Stimulated activated CD4-positive, alpha-beta T cell treated with anti-CD3 and anti-CD28 coated beads, Interleukin-1b, Interleukin-23, amount 100 ng/mL, for 1 hour (primary cell): ENCODE measurements at places on chromosomes 5 and 9.

DNA sequence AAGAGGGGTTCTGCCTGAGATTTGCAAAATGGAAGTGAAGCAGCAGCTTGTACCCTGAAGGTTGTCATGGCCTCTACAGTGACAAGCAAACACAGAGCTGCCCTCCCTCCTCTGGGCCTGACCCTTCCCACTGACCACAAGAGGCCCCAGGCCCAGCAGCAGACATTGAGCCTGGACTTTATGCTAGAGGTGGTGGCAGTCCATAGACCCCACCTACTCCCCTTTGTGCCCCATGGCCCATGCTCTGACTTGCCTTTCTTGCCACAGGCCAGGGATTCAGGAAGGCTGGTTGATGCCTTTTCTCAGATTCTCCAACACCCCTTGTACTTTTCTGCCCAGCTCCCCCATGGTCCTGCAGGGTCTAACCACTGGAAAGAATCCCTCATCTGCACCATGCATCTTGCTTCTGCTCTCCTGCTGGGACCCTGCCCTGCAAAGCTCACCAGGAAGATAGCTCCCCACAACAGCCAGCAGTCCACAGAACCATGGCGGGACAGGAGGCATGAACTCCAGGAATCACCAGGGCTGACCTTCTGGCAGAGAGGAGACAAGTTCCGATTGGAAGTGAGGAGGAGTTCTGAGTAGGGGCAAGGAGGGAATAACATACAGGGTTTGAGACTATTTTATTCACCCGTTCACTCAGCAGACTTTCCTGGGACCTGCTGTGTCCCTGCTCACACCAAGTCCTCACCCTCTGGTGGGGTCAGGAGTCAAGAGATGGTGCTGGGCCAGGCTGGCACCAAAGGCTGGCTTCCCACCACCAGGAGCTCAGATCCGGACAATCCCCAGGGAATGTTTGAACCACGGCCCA lies 263.8 kb downstream of the SYK start:
- DNase-seq = no peak

DNA sequence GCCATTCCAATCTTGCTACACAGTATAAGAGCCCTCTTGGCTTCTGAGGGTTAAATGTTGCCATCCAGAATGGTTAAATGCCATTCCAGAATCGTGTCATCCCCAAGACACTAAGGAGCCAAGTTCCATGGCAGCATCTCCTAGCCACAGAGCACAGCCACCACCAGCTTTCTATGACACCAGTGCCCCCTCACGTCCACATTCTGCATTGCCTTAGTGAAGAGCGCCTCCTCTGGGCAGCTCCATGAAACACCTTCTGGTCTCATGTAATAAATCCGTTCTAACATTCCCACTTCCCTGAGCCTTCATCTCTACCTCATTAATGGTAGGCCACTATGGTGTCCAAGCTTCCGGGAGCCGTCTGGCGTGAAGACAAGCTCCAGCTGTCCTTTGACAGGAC lies 12.4 kb downstream of the CBY3 start:
- no peak for DNase-seq

- no peak for DNase-seq
Measured at GRCh38 chr5:95045181-95045965, 239.5 kb downstream of the MCTP1 start.

DNA sequence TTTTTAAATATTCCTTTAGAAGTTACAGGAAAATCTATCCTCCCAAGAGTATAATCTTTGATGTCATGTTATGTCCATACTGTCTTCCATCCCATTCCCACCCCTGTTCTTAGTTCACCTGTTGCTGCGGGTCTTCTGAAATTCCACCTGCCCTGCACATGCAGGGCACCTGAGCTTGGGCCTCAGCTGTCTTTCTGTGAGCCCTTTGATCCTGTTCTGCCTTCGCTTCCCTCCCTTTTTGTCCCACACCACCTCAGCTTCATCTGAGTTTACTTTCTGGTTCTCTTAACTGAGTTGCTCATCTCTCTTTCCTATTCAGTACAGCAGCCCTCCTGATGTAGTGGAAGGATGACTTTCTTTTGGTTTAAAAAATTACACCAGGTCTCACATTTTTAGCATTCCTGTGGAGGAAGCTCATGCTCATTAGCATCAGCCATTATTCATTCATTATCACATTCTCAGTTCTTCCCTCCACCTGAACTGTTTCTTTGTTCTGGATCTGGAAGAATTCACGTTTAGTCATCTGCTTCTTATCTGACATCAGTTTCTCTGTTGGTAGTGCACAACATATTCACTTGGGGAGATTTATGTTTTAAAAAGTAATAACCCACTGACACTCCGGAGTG lies 211.0 kb downstream of the ADCY2 start:
- no peak for DNase-seq

GRCh38 chr9:123771690-123772089 lies 158.2 kb downstream of the DENND1A start:
- no peak for DNase-seq

GRCh38 chr9:90107726-90108655 lies 503.2 kb downstream of the GADD45G start:
- DNase-seq = no peak

- no peak for DNase-seq
Measured at GRCh38 chr5:173394701-173395100, 66.5 kb upstream of the STC2 start.

DNA sequence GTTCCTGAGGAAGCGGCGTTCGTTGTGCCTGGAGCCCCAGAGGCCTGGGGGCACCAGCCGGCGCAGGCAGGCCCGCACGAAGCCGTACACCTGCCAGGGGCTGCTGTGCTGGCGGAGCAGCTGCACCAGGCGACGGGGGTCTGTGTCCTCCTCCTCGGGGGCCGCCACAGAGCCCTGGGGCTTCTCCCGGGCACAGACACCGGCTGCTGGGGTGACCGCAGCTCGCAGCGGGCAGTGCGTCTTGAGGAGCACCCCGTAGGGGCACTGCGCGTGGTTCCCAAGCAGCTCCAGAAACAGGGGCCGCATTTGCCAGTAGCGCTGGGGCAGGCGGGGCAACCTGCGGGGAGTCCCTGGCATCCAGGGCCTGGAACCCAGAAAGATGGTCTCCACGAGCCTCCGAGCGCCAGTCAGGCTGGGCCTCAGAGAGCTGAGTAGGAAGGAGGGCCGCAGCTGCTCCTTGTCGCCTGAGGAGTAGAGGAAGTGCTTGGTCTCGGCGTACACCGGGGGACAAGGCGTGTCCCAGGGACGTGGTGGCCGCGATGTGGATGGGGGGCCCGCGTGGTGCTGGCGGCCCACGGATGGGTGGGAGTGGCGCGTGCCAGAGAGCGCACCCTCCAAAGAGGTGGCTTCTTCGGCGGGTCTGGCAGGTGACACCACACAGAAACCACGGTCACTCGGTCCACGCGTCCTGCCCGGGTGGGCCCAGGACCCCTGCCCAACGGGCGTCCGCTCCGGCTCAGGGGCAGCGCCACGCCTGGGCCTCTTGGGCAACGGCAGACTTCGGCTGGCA lies 1.3 kb downstream of the TERT start:
- no peak for DNase-seq
